Activated CD4-positive, alpha-beta T cell treated with anti-CD3 and anti-CD28 coated beads, Interleukin-10, Interleukin-2, amounts not matched to agents 100 ng/mL and 50 ng/mL, durations not matched to agents 16 hours and 8 hours (primary cell): ENCODE measurements at places on chromosomes 1 and 21.

DNA sequence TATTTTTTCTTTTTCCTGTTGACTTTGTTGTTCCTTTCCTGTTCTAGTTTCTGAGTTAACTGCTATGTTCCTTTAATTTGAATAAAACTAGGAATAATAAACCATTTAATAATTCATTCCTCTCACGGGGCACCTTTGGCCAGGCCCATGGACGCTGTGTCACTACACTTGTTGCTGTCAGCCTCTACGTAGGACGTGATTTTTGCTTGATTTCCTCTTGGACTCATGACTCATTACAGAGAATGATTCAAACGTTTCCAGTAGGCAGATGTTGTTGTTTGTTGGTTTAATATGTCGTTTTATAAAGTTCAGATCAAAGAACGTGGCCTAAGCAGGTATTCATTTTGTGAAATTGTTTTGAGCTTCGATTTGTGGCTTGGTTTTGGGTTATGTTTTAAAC, 9.1 kb upstream of the SLC19A1 start:
- DNase-seq: peak; percentile 90

DNA sequence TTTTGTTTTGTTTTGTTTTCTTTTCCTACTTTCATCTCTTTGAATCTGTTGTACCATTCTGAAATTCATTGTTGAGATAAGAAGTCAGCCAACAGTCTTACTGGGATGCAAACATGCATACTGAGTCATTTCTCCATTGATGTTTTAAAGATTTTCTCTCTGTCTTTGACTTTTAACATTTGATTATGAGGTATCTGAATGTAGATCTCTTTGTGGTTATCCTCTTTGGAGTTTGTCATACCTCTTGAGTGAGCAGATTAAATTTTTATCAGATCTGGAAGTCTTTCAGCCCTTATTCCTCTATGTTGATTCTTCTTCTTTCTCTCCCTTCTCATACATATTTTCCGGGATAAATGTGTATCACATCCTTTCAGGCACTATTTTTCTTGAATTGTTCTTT, 406.9 kb upstream of the NCAM2 start:
- no peak for DNase-seq

DNA sequence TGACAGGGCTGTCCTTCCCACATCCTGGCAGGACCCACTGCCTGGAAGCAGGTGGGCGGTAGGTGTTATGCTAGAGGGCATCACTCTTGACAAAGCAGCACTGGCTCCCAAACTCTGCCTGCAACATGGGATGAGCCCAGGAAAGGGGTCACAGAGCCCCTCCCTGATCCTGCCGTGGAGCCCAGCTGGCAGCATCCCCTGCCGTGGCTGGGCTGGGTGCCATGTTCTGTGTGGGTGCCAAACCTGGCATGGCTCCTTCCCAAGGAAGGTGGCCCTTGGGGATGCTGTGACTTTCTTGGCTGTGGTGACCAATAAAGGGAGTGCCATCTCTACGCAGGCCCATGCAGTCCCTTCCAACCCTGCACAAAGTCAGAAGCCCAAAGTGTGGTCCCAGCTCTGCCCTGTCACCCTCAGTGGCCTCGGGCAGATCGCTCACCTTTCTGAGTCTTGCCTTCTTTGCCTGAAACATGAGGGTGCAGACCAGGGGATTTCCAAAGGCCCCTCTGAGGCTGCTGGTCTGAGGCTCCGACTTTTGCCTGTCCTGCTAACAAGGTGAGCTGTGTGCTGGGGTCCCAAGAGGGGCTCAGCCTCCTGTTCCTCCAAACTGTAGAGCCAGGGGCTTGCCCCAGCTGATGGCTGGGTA, 6.0 kb downstream of the CDK18 start:
- DNase-seq: no peak

GRCh38 chr1:161843156-161843555, 77.0 kb downstream of the ATF6 start:
- DNase-seq: no peak

- no peak for DNase-seq
These were observed 67.6 kb upstream of the ABCG1 start for GRCh38 chr21:42151148-42151947.

GRCh38 chr1:146032631-146033219, 11.2 kb upstream of the HJV start:
- peak; percentile 66 for DNase-seq

DNA sequence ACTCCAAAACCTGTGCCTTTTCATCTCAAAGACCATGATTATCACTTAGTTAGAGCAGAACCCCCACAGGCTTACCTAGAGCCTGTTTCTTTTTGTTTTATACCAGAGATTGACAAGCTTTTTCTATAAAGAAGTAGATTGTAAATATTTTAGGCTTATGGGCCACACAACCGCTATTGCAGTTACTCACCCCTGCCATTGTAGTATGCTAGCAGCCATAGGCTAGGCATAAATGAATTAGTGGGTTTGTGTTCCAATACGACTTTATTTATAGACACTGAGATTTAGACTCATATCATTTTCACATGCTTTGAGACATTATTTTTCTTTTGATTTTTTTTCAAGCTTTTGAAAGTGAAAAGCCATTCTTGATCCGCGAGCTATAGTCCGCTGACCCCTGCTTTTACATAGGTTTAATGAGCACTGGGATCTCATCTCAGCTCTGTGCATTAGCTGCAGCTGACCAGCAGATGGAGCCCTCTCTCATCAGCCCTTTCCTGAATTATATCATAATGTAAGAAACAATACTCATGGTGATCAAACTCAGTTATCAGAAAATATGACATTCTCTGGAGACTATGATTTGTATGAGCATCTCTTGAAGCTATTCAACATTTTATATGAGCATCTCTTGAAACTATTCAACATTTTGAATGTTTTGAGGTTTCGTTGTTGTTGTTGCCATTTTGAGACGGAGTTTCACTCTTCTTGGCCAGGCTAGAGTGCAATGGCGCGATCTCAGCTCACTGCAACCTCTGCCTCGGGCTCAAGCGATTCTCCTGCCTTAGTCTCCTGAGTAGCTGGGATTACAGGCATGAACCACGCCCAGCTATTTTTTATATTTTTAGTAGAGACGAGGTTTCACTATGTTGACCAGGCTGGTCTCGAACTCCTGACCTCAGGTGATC, 111.9 kb upstream of the L1TD1 start:
- peak; percentile 49 for DNase-seq

DNA sequence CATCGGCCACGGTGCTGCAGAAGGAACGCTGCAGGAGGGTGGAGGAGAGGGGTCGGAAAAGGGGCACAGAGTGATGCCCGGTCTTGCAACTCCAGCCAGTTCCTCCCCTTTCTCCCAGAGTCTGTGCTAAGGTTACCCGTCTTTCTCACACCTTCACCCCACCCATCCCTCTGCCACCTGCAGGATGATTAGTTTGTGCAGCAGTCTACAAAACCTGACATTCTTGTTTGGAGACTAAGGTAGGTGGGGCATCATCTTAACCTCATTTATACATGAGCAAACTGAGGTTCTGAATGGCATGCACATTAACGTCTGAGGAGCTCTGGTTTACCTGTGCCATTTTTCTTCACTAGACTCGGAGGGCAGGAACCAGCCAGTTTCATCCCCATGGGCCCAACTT, 232.3 kb downstream of the GRIK3 start:
- DNase-seq: no peak

DNA sequence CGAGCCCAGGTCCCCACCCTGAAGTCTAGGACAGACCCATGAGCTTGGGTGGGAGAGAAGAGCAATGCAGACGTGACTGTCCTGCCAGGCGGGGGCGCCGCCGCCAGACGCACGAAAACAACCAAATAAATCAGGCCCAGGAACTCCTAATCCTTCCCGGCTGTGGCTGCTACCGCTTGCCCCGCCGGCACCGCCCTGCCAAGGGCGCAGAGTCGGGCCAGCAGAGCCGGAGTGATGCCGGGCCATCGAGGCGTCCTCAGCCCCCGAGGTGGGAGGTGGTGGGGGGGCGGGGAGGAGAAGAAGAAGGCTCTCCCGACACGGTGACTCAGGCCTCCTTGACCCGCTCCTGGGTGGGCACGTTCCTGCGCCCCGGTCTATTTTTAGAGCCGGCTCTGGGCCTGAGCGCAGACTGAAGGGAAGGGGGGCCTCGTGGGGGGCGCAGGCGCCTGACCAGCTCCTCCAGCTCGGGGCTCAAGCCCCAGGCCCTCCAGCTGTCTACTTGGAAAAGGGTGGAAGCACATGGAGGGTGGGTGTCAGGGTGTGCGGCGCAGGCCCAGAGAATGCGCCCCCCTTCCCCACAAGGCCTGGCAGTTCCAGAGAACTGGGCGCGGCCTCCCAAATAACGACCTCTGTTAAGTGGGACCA, 10.7 kb upstream of the COL16A1 start:
- DNase-seq: peak; percentile 42

DNA sequence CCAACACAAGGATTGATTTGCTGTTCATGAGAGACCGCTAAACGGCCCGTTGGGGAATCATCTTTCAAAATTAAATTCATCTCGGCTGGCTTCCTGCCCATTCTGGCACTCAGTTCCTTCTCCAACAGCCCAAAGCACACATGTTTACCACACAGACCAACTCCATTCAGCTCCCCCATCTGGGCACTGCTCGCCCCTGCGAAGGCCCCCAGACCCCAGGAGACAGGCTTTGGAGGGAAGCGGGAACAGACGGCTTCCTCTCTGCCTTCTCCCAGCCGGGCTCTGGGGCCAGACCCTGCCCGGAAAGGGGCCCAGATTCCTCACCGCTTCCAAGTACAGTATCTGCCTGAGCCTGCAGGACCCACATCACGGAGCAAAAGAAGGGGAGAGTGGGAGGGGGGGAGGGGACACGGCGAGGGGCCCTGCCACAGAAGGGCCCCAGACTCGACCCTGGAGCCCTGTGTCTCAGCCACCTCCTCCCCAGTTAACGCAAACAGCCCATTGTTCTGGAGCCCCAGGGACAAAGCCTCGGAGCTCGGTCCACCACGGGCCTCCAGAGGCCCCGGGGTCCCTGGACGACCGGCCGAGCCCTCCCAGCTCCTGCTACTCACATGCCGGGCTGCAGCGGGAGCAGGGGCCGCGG, 660 bp downstream of the MEGF6 start:
- no peak for DNase-seq

- peak; percentile 48 for DNase-seq
These were observed 185.2 kb downstream of the FAF1 start for GRCh38 chr1:50774759-50775351.

GRCh38 chr1:9384751-9385245, 92.1 kb downstream of the SPSB1 start:
- DNase-seq: no peak

- no peak for DNase-seq
These were observed 333.3 kb upstream of the ZRANB2 start for GRCh38 chr1:71414179-71414578.

GRCh38 chr1:37845786-37846185, 13.6 kb downstream of the MTF1 start:
- DNase-seq: no peak

GRCh38 chr1:109877317-109877771, 33.3 kb upstream of the CSF1 start:
- DNase-seq: no peak

DNA sequence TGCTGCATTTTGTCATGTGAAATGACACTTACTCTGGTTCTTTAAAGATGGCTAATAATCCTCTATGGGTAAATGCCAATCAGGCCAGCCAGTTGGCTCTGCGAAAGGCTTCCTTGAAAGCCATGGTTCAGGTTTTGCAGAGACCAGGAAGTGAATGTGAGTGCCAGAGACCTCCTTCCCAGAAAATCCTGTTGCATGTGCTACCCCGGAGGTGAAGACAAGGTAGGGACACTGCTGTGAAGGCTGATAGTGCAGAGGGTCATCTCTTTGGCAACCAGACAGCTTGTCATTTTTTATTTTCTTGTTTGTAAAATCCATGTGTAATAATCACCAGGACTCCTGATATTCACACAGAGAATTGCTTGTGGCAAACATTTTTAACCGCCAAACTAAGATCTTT, 18.7 kb downstream of the LRRC8D start:
- DNase-seq: peak; percentile 23

DNA sequence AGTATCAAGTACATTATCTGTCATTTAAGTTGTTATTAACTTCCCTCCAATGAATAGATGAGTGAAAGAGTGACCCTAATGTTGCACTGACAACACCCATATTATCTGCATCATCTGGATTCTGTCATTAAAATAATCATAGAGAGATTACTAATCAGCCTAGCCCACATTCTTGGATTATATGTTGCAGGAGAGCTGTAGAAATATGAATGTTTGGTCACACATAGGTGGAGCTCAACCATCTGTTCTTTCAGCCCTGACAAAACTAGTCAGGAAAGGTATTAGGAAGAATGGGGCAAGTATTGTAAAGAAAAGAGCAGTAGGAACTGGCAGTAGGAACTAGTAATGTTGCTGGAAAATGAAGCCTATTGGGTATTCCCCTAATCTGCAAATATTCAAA, 15.4 kb downstream of the FLG2 start:
- no peak for DNase-seq

DNA sequence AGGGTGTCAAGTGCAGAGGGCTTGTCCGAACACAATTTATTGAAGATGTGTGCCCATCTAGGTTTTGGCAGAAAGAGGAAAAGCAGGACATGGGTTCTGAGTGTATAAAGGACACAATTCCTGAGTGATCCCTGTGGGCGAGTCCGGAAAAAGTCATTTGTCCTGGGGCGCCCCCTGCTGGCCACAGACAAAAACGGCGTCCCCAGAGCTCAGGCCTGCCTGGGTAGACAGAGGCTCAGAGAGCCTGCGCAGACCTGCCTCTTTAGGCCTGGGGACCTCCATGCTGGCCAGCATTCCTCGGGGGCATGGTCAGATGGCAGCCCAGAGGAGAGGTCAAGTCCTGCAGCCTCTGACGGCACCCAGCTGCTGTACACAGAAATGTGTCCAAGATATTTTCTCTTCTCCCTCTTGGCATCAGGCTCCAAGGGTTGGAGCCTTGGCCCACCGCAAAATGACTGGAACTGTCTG, 65.5 kb upstream of the LRP8 start:
- DNase-seq: peak; percentile 77

DNA sequence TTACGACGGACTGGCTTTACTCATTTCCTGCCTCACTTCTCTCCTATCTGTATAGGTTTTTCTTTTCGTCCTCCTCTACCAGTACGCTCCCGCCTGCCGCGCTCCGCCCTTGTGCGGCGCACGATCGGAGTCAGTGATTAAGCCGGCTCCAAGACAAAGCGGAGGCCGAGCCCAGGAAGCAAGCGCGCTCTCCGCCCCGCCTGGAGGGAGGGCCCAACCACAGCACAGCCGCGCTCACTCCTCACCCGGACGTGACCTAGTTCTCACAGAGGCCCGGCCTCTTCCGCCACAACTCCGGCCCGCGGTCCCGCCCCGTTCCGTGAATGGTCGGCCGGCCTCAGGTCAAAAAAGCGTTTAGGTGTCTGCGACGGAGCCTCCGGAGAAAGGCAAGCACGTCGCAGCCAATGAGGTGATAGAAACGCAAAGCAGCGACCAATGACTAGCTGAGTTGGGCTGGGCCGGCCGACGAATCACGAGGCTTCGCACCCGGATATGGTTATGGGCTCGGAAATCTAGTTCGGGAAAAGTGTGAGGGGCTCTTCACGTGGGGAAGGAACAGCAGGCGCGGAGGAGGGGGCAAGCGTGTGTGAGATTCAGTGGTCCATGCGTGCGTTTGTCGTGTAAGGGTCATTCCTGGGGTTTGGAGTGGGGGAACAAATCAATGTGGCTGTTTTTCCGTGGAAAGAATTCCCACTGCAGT, at the start of gene METTL13:
TSS of gene METTL13 (plus strand) at position 485 of the 700 bp plus-strand sequence. CDS start 308 bp downstream, outside the sequence.
- peak; percentile 99 for DNase-seq

GRCh38 chr1:243712941-243713340, 137.1 kb downstream of the AKT3 start:
- DNase-seq: no peak
